Thoracic aorta (tissue), 2 donors: ENCODE measurements at places on chromosomes 12 and 14. TPM values are rescaled to one million over a fixed set of nuclear protein-coding genes. Genes with fewer than 3 reads are reported as not detected.

DNA sequence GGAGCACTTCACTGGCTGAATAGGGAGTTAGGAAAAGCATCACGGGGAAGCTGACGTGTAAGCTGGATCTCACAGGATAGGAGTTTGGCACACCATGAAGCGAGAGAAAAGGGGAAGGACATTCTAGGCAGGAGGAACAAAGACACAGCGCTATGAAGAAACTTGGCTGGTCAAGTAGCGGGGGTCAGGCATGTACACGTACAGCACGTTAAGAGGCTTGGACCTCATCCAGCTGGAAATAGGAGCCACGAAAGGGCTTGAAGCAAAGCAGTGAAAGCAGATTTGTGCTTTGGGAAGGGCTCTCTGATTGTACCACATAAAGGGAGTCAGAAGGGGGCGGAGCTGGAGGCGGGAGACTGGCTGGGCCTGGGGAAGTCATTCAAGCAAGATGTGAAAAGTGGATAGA lies 19.6 kb upstream of the GALNT8 start:
- DNase-seq: no peak
- no peaks in the 10 kb centered on the region for H3K36me3 ChIP-seq
- H3K4me3 ChIP-seq: no peak overlapping the region

- H3K4me1 ChIP-seq: peaks cover 9% of the 10 kb centered on the region
- H3K36me3 ChIP-seq: peaks cover 6% of the 10 kb centered on the region
- DNase-seq: no peak
- no peaks in the 10 kb centered on the region for H3K27me3 ChIP-seq
- H3K27ac ChIP-seq: no peak overlapping the region
Observed at GRCh38 chr14:23559010-23559925, 3.2 kb downstream of the THTPA start.

DNA sequence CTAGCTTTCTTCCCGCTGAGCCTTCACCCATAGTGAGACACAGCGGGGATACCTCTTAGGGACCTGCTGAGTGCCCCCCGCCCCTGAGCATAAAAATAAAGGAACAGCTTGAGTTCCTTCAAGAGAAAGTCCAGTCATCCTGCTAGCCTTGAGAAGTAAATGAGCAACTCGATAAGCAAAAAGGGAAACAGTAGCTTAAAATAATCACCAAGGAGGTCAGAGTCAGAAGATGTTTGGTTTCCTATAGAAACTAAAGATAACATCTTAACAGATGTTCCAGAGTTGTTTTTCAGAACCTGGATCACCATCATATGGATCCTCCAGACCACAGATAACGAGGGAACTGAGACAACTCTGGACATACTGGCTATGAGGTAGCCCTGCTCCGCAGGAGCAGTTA lies 94.0 kb downstream of the BCAT1 start:
- no peaks in the 10 kb centered on the region for H3K27me3 ChIP-seq
- no peak overlapping the region for H3K27ac ChIP-seq
- H3K36me3 ChIP-seq: no peaks in the 10 kb centered on the region

DNA sequence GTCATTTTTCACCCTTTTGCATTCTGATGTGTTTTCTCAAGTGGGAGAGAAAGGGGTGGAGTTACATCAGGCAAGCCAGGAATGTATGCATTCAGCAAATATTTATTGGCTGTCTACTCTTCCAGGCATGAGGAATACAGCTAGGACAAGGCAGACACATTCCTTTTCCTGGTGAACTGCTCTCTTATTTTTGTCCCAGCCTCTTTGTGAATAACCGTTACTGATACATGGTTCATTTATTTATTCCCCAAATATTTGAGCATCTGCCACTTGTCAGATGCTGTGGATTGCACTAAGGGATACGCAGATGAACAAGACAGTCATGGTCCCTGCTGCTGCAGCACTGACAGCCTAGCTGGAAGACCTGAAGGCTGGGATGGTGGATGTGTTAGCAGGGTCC lies 6.1 kb downstream of the PELI2 start:
- H3K4me1 ChIP-seq: peaks cover 14% of the 10 kb centered on the region
- no peak for DNase-seq
- H3K36me3 ChIP-seq: no peaks in the 10 kb centered on the region
- H3K4me3 ChIP-seq: no peak overlapping the region
- H3K27ac ChIP-seq: no peak overlapping the region

DNA sequence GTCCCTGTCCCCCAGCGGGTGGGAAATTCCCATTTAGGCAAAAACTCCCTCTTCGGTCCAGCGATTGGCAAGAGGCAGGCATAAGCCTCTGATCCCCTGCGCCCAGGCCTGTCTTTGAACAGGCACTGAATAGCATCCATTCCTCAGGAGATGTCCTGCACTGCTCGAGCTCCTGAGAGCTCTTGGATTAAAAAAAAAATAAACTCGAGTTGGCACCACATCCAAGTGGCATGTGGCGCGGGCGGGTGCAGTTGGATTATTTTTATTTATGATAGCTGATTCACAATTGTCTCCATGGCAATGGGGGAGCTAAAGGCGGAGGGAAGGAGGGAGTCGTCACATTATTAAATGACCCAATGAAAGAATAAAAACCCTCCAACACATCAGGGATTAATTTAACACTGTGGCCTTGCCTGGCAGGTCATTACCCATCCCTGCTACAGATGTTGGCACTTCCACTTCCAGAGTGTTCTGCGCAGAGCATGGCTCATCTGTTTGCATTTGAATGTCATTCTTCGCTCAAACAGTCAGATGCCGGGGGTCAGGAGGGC lies 207.2 kb downstream of the AACS start:
- no peaks in the 10 kb centered on the region for H3K36me3 ChIP-seq
- no peaks in the 10 kb centered on the region for H3K27me3 ChIP-seq
- H3K27ac ChIP-seq: no peak overlapping the region
- no peak for DNase-seq
- H3K4me3 ChIP-seq: no peak overlapping the region

- no peak for DNase-seq
- H3K4me1 ChIP-seq: no peaks in the 10 kb centered on the region
- H3K27me3 ChIP-seq: no peaks in the 10 kb centered on the region
Observed at GRCh38 chr14:104939666-104940410, 15.2 kb downstream of the PLD4 start.

- no peak for DNase-seq
- H3K4me3 ChIP-seq: no peak overlapping the region
- no peaks in the 10 kb centered on the region for H3K4me1 ChIP-seq
- no peaks in the 10 kb centered on the region for H3K36me3 ChIP-seq
Observed at GRCh38 chr12:87051621-87052020, 795.4 kb upstream of the MGAT4C start.

- no peak for DNase-seq
- H3K4me1 ChIP-seq: no peaks in the 10 kb centered on the region
- no peak overlapping the region for H3K4me3 ChIP-seq
Observed at GRCh38 chr14:62673014-62673755, 372.1 kb downstream of the KCNH5 start.

DNA sequence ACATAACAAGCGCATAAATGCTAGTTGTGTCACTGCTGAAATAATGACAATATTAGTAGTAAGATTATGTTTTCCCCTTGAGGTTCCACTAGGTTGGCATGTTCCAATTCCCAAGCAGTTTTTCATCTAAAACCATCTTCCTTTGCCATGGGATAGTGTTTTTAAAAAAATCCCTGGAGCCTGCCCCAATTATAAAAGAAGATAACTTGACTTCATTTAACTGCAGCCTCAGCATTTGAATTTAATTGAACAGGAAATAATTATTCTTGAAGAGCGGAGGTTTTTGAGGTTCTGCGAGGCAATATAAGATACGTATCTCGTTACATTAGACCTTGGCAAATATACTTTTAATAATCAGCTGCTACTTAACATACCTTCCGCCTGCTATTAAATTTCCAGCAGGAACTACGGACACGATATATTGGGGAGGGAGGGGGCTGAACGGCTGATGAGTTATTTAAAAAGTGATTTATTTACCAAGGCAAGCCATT lies 65.2 kb upstream of the HSPB8 start:
- H3K27me3 ChIP-seq: no peaks in the 10 kb centered on the region
- no peaks in the 10 kb centered on the region for H3K36me3 ChIP-seq
- no peaks in the 10 kb centered on the region for H3K4me1 ChIP-seq
- H3K4me3 ChIP-seq: no peak overlapping the region

DNA sequence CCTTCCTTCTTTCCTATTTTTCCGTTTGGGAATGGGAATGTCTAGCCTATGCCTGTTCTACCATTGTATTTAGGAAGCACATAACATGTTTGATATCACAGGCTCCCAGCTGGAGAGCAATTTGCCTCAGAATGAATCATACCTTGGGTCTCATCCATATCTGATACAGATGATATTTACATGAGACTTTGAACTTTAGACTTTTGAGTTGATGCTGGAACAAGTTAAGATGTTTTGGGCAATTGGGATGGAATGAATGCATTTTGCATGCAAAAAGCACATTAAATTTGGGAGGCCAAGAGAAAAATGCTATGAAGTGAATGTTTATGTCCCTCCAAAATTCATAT lies 61.9 kb upstream of the BEGAIN start:
- no peak overlapping the region for H3K4me3 ChIP-seq
- no peaks in the 10 kb centered on the region for H3K4me1 ChIP-seq
- H3K27me3 ChIP-seq: no peaks in the 10 kb centered on the region
- no peak overlapping the region for H3K27ac ChIP-seq
- DNase-seq: no peak

DNA sequence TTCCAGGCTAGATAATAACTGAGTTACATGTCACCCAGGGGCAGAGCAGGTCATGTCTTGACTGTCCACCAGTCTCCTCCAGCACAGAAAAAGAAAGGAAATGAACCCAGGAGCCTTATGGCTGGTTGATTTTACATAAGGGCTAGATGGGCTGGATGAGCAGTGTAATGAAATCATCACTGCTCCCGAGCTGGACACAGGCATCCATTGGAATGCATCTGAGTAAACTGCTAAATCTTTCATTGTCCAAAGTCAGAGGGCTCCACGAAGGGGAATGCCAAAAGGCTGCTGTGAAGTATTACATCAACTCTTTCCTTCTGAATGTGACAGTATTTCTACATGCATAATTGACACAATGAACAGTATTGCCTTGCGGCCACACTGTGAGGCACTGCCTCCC lies 30.1 kb upstream of the TSPAN11 start:
- no peaks in the 10 kb centered on the region for H3K36me3 ChIP-seq
- H3K4me3 ChIP-seq: no peak overlapping the region
- no peak overlapping the region for H3K27ac ChIP-seq
- no peak for DNase-seq
- no peaks in the 10 kb centered on the region for H3K4me1 ChIP-seq
- no peaks in the 10 kb centered on the region for H3K27me3 ChIP-seq

GRCh38 chr14:103628684-103629502 lies at the start of gene KLC1:
Gene KLC1, plus strand, starts transcription at chr14:103629211. Its CDS starts 25,354 bp downstream, at chr14:103654565.
- no peaks in the 10 kb centered on the region for H3K27me3 ChIP-seq
- peaks cover 66% of the 10 kb centered on the region for H3K4me1 ChIP-seq
- DNase-seq: peak; percentile 40
- H3K27ac ChIP-seq: peak within 1 kb of the TSS; percentile 99
- no peaks in the 10 kb centered on the region for H3K36me3 ChIP-seq

GRCh38 chr14:30525833-30526232 lies 33.1 kb upstream of the G2E3 start:
- DNase-seq: no peak
- no peaks in the 10 kb centered on the region for H3K27me3 ChIP-seq
- no peak overlapping the region for H3K27ac ChIP-seq
- no peaks in the 10 kb centered on the region for H3K36me3 ChIP-seq
- H3K4me1 ChIP-seq: no peaks in the 10 kb centered on the region

- no peak overlapping the region for H3K4me3 ChIP-seq
- H3K27me3 ChIP-seq: no peaks in the 10 kb centered on the region
- no peak overlapping the region for H3K27ac ChIP-seq
- H3K4me1 ChIP-seq: no peaks in the 10 kb centered on the region
- no peaks in the 10 kb centered on the region for H3K36me3 ChIP-seq
Observed at GRCh38 chr12:100414739-100415138, 57.9 kb downstream of the SLC17A8 start.

DNA sequence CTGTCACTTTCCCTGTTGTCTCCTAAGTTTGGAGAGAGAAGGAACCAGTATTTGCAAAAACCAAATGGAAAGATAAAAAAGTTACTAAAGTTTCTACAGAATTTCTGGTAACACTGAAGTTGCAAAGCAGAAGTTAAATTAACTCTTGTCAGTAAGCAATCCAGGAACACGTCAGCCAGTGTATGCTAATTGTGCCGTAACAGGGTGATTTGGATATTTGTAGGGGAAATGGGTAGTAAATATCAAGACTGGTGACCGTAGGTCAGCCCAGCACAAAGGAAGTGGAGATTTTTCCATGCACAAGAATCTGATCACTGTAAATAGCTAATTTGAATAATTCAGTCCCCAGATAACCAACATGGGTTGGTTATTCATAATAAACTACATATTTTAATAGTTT lies 2.3 kb downstream of the CDKN1B start:
- H3K4me1 ChIP-seq: peaks cover 48% of the 10 kb centered on the region
- peaks cover 6% of the 10 kb centered on the region for H3K36me3 ChIP-seq
- H3K4me3 ChIP-seq: peak overlapping the region; percentile 98
- DNase-seq: no peak
- H3K27ac ChIP-seq: peak overlapping the region; percentile 95

DNA sequence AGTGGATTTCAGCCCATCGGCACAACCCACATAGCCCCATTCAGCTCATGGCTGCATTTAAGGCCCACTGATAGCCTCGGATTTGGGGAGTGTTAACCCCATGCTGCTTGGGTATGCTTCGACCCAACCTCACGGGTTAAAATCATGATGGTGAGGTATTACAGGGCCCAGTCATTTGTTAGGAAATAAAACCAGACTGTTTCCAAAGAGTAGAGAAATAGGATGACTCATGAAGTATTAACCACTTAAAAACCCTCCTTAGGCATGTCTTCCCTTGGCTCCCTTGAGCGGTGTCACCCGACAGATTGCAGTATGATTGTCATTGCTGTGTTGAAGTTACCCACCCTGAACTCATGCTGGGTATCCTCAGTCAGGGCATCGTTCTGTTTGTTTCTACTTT lies 289.1 kb downstream of the CACNA1C start:
- H3K27ac ChIP-seq: peak overlapping the region; percentile 54
- no peak overlapping the region for H3K4me3 ChIP-seq
- no peaks in the 10 kb centered on the region for H3K36me3 ChIP-seq
- H3K4me1 ChIP-seq: peaks cover 65% of the 10 kb centered on the region
- no peaks in the 10 kb centered on the region for H3K27me3 ChIP-seq

GRCh38 chr14:21199611-21200560 lies 44.0 kb upstream of the OR5AU1 start:
- no peak overlapping the region for H3K4me3 ChIP-seq
- no peaks in the 10 kb centered on the region for H3K27me3 ChIP-seq
- H3K4me1 ChIP-seq: no peaks in the 10 kb centered on the region
- peaks cover 5% of the 10 kb centered on the region for H3K36me3 ChIP-seq
- H3K27ac ChIP-seq: no peak overlapping the region

GRCh38 chr12:16583969-16584745 lies 21.8 kb downstream of the LMO3 start:
- no peak for DNase-seq
- H3K4me3 ChIP-seq: no peak overlapping the region
- H3K4me1 ChIP-seq: peaks cover 16% of the 10 kb centered on the region
- H3K27ac ChIP-seq: no peak overlapping the region
- H3K36me3 ChIP-seq: no peaks in the 10 kb centered on the region
- no peaks in the 10 kb centered on the region for H3K27me3 ChIP-seq

GRCh38 chr14:103867020-103867419 lies 19.6 kb upstream of the PPP1R13B start:
- no peak overlapping the region for H3K4me3 ChIP-seq
- H3K4me1 ChIP-seq: peaks cover under 1% of the 10 kb centered on the region
- H3K36me3 ChIP-seq: no peaks in the 10 kb centered on the region
- DNase-seq: no peak
- H3K27ac ChIP-seq: peak overlapping the region; percentile 30

OR4E2 gene
- total RNA-seq: not detected

BDKRB2 gene
- total RNA-seq: 2.6 TPM

EML5 gene
- total RNA-seq: 0.41 TPM

BDKRB1 gene
- not detected for total RNA-seq

NXPH4 gene
- total RNA-seq: not detected

MRPS35 gene
- 55.9 TPM for total RNA-seq

FGF23 gene
- not detected for total RNA-seq

FAM181A gene
- not detected for total RNA-seq
